ENCODE measurements at places on chromosomes 16 and 17. TPM values are rescaled to one million over a fixed set of nuclear protein-coding genes. Genes with fewer than 3 reads are reported as not detected.
A peak's percentile ranks its signal among the peaks of the same experiment; 100 is the strongest.

Gene CNTD1
- total RNA-seq, result not detected

Gene LAT
- total RNA-seq, result not detected

Gene TEX14
- total RNA-seq, result not detected

Gene SEPTIN1
- total RNA-seq, result 0.65 TPM

- peak; percentile 18 for DNase-seq
- peak overlapping the region; percentile 71 for H3K27ac ChIP-seq
- H3K4me3 ChIP-seq, result peak overlapping the region; percentile 80
- peaks cover 12% of the 10 kb centered on the region for H3K4me1 ChIP-seq
- H3K36me3 ChIP-seq, result peaks cover 26% of the 10 kb centered on the region
Measured at GRCh38 chr17:30290696-30291542, 825 bp downstream of the BLMH start.

DNA sequence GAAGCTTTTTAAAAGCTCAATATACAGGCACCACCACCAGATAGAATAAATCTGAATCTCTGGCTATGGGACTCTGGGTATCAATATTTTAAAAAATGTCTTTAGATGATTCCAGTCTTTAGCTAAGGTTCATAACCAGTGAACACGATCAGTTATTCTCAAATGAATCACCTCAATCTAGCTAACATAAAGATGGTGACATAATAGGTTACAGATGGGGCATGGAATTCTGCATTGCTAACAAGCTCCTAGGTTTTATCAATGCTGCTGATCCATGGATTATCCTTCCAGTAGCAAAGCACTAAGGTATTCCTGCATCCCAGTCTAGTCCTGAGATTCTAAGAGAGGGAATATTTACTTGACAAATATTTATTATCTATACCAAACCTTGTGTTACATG lies 415.5 kb upstream of the CDH11 start:
- H3K27me3 ChIP-seq, result no peaks in the 10 kb centered on the region
- no peaks in the 10 kb centered on the region for H3K4me1 ChIP-seq
- H3K36me3 ChIP-seq, result no peaks in the 10 kb centered on the region
- no peak overlapping the region for H3K4me3 ChIP-seq

DNA sequence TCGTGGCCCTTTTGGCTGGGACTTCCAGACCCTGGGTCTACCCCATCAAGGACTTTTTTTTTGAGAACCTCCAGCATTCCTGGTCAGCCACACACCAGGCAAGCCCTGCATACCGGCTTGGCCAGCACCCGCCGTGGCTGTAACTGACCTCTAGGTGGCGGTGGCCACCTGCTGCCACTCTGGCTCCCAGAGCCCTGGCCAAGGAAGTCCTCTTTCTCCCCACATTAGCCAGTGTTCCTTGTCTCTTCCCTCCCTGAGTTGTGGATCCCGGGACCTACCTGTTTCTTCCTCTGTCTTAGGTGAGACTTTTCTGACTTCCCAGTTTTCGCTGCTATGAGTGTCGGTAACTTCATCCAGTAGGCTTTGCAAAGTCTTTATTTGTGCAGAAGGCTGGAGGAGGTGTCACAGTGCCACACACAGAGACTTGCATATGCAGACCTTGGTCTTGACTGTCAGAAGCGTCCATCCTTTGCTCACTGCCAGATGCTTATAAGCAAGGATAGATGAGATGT lies 348.3 kb downstream of the CPPED1 start:
- no peaks in the 10 kb centered on the region for H3K27me3 ChIP-seq
- H3K4me1 ChIP-seq, result no peaks in the 10 kb centered on the region
- no peak overlapping the region for H3K27ac ChIP-seq
- no peak overlapping the region for H3K4me3 ChIP-seq

DNA sequence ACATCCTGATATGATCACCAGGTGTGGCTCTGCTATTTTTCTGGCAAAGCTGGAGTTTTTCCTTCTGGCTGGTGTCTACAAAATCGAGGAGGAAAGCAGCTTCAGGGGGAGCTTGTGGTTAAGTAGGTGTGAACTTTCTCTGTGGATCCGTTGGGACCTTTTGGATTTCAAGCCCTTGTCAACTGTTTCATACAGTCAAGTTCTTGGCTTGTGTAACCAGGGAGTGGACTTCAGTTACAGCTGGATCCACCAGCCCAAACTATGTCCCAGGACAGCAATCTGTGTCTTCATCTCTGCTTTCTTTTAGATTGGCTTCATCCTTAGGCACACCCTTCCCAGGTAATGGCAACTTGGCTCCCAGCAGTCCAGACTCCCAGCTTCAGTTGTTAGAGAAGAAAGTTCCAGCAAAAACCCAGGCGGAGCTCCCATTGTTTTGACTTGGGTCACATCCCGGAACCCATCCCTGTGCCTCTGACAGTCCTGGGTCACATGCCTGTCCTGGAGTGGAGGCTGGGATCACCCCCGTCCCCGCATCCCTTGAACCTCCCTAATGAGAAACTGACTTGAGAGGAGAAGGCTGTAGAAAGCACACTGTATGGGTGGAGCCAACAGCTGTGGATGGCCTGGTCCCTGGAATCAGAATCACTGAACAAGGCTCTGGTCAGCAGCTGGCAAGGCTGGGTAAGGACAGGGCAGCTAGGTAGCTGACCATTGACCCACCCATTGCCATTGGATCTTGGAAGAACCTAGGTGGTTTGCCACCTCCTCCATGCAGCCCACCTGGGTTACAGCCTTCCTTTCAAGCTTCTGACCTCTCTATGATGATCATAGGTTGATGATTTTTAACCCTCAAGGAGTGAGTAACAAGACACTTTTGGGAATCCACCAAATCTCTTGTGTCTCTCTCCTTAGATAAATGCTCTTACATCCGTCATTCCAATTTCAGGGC lies 18.1 kb downstream of the NKD1 start:
- no peak for DNase-seq
- no peaks in the 10 kb centered on the region for H3K36me3 ChIP-seq
- no peak overlapping the region for H3K27ac ChIP-seq
- H3K4me1 ChIP-seq, result no peaks in the 10 kb centered on the region
- H3K4me3 ChIP-seq, result no peak overlapping the region
- no peaks in the 10 kb centered on the region for H3K27me3 ChIP-seq

DNA sequence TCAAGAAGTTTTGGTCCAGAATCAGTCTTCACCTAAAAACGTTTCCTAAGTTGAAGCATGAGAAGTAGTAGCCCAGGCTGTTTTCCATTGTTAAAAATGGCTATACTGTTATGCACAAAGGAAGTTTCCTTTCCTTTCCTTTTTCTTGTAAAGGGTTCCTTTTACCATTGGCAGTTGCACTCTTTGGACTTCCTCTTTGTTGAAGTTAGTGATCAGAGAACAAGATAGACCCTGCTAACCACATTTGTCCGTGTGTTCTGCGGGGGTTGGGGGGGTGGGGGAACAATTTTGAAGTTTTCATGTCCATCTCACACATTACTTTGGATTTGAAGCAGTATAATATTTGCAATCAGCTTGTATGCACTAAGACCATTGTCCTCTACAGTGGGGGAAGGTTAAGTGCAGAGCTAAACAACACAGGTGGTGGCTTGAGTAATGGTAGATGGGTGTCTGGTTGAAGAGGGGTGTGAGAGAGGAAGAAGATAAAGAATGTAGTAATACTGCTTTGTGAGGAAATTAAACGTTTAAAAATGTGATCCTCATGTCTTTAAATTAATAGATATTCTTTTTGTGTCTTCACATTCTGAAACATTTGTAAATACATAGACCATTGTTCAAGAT lies 1.4 kb downstream of the LPCAT2 start:
- no peaks in the 10 kb centered on the region for H3K36me3 ChIP-seq
- peaks cover 8% of the 10 kb centered on the region for H3K27me3 ChIP-seq
- H3K27ac ChIP-seq, result no peak overlapping the region
- H3K4me1 ChIP-seq, result no peaks in the 10 kb centered on the region
- H3K4me3 ChIP-seq, result peak overlapping the region; percentile 61

DNA sequence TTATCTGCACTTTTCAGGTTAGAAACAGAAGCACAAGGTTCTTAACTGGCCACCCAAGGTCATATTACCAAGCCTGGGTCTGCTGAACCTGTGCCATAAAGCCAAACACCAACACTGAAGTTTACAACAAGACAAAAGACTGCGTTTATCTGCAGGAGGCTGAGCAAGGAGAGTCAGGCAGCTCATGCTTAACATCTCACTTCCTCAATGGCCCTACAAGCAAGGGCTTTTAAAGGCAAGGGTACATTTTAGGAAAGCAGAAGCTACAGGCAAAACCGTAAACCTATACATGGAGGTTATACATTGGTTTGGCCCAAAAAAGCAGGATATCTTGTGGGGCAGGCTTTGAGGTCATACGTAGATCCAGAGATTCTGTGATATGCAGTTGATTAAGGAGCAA lies 91.2 kb downstream of the GNAO1 start:
- H3K27me3 ChIP-seq, result no peaks in the 10 kb centered on the region
- no peak overlapping the region for H3K27ac ChIP-seq
- H3K4me1 ChIP-seq, result no peaks in the 10 kb centered on the region
- H3K36me3 ChIP-seq, result no peaks in the 10 kb centered on the region
- no peak for DNase-seq

DNA sequence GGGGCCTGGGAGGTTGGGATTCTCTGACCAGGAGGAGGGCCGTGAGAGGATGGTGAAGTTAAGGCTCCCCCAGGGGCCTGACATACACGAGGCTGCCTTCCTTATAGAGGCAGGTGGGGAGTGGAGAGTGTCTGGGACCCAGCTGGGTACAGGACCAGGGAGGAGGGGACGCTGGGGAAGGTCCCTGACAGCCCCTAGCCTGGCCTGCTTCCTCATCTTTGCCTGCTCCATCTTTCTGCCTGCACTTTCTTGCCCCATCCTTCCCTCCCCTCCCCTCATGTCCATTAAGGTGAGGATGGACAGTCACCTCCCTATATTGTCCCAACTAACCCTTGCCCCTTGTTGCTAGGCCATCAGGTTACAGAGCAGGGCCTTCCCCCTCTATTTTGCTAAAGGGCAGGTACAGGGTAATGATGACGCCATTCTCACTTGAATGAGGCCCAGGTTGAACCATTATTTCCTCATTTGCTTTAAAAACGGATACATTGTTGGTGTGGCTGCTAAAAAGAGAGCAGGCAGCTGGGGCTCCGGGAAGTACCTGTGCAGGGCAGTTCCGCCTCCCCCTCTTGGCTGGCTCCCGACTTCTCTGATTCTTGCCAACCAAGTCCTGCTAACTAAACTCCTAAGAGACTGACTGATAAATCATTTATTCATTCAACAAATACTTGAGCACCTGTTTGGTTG lies 1.3 kb downstream of the C17orf99 start:
- no peak overlapping the region for H3K27ac ChIP-seq
- no peak overlapping the region for H3K4me3 ChIP-seq
- no peak for DNase-seq
- no peaks in the 10 kb centered on the region for H3K36me3 ChIP-seq
- H3K4me1 ChIP-seq, result peaks cover 26% of the 10 kb centered on the region

DNA sequence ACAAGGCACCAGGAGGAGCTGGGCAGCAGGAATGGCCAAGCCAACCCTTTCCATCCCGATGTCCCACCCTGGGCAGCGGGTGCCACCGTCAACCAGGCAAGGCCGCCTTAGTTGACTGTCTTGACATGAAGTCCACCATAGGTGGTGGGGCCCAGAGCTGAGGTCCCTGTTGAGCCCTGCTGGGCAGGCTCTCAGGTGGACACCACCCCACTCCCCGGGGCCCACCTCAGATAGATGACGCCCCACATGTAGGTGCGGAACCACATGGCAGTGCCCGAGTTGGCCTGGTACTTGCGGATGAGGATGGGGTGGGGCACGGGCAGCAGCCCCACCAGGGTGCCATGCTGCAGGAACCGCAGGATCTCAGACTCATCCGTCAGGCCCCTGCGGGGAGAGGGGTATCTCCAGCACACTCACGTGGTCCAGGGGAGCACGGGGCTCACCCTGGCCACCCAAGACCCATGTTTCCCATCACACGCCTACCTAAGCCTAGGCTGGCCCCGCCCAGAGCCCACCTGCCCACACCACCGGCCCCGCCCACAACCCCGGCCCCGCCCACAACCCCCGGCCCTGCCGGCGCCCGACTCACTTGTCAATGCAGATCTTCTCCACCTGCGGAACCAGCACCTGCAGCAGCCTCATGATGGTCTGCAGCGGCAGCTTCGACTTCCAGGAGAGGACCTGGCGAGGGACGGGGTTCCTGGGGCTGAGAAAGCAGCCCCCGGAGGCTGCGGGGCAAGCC lies 16.2 kb downstream of the OTOP3 start:
- no peaks in the 10 kb centered on the region for H3K27me3 ChIP-seq
- no peaks in the 10 kb centered on the region for H3K4me1 ChIP-seq
- H3K36me3 ChIP-seq, result no peaks in the 10 kb centered on the region
- H3K4me3 ChIP-seq, result no peak overlapping the region
- no peak overlapping the region for H3K27ac ChIP-seq

GRCh38 chr17:75036643-75037268 lies 10.0 kb downstream of the ATP5PD start:
- H3K4me3 ChIP-seq, result peak overlapping the region; percentile 16
- peak overlapping the region; percentile 88 for H3K27ac ChIP-seq
- H3K27me3 ChIP-seq, result no peaks in the 10 kb centered on the region
- H3K36me3 ChIP-seq, result peaks cover 38% of the 10 kb centered on the region
- DNase-seq, result peak; percentile 66

DNA sequence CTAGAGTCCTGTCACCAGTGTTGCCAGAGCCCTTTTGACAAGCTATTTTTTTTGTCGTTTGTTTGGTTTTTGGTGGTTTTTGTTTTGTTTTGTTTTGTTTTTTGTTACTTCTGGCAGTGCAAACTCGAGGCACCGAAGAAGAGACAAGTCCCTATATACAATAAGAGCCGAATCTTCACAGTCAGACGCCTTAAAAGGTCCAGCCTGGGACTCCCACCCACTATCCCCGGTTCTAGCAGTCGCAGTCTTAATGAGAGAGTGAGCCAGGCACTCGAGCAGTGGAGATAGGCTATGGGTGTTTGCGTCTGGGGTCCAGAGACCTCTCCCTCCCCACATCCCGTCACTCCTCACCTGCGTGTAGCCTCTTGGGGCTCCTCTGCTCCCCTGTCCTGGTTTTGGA lies 1.9 kb downstream of the OR1F1 start:
- peak overlapping the region; percentile 31 for H3K4me3 ChIP-seq
- peaks cover 98% of the 10 kb centered on the region for H3K27me3 ChIP-seq
- peaks cover 4% of the 10 kb centered on the region for H3K4me1 ChIP-seq
- H3K27ac ChIP-seq, result no peak overlapping the region
- no peaks in the 10 kb centered on the region for H3K36me3 ChIP-seq

GRCh38 chr17:42804918-42805367 lies 6.3 kb downstream of the CNTD1 start:
- no peaks in the 10 kb centered on the region for H3K4me1 ChIP-seq
- H3K27me3 ChIP-seq, result no peaks in the 10 kb centered on the region
- DNase-seq, result no peak
- H3K36me3 ChIP-seq, result no peaks in the 10 kb centered on the region

GRCh38 chr16:10579575-10579964 lies 828 bp downstream of the EMP2 start:
- DNase-seq, result no peak
- no peaks in the 10 kb centered on the region for H3K36me3 ChIP-seq
- no peaks in the 10 kb centered on the region for H3K27me3 ChIP-seq
- H3K4me1 ChIP-seq, result peaks cover 50% of the 10 kb centered on the region
- H3K4me3 ChIP-seq, result peak overlapping the region; percentile 96
- H3K27ac ChIP-seq, result peak overlapping the region; percentile 87

DNA sequence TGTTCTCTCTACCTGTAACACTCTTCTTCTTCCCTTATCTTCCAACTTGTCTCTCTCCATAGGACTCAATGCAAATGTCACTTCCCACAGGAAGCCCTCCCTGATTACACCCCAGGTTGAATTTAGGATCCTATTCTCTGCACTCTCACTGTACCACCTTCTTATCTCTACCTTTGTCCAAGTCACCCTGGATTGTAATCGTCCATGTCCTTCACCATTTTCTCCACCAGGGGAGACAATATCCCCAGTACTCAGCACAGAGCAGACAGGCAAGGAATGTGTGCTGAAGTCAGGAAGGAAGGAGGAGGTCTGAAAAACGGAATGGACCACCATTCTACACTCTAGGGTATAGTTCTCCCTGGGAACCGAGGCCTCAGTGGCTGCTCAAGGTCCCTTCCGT lies 14.2 kb downstream of the C16orf82 start:
- no peak for DNase-seq
- no peaks in the 10 kb centered on the region for H3K36me3 ChIP-seq
- no peaks in the 10 kb centered on the region for H3K4me1 ChIP-seq
